AG04450 (cell line): ENCODE measurements at places on chromosomes 5 and 9.
A peak's percentile ranks its signal among the peaks of the same experiment; 100 is the strongest.

DNA sequence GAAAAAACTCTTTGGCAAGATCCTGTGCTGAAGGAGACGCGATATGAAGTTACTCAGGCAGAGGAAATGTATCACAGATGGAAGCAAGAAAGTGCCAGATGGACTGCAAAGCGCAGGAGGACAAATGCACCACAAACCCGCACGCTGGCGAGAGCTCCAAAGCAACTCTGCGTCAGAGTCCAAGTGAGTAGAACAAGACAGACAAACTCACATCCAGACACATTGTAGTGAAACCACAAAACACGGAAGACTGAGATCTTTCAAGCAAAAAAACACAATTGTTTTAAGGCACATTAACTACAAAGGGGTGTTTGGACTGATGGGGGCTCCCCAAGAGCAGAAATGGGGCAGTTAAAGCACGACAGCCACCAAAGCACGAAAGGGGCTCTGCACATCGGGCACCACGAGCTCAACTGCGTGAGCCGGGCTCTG lies 39.2 kb upstream of the NKD2 start:
- DNase-seq, result no peak

GRCh38 chr9:112505086-112505485 lies 18.5 kb downstream of the KIAA1958 start:
- no peak for DNase-seq

GRCh38 chr5:138336952-138337684 lies 948 bp upstream of the FAM53C start:
- DNase-seq, result peak; percentile 42

- DNase-seq, result no peak
Observed at GRCh38 chr5:51345106-51345505, 38.1 kb upstream of the ISL1 start.

DNA sequence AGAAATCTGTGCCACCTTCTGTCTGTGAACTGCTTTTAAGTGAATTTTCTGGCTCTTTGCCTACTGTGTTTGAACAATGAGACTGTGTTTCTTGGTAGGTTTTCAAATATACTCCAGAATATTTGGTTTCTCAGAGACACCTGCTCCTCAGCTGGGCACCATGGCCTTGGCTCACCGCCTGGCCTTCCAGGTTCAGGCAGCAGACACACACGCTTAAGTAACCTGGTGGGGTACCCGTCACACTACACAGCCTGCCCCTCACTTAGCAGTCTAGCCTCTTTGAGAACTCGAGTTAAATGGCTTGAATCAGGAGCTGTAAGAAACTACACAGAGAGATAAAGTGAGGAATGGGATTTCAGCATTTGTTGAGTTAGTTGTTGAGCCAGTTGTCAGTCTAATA lies 530.5 kb downstream of the MTRR start:
- DNase-seq, result no peak

- DNase-seq, result no peak
Observed at GRCh38 chr5:88827997-88828396, 55.0 kb downstream of the MEF2C start.

DNA sequence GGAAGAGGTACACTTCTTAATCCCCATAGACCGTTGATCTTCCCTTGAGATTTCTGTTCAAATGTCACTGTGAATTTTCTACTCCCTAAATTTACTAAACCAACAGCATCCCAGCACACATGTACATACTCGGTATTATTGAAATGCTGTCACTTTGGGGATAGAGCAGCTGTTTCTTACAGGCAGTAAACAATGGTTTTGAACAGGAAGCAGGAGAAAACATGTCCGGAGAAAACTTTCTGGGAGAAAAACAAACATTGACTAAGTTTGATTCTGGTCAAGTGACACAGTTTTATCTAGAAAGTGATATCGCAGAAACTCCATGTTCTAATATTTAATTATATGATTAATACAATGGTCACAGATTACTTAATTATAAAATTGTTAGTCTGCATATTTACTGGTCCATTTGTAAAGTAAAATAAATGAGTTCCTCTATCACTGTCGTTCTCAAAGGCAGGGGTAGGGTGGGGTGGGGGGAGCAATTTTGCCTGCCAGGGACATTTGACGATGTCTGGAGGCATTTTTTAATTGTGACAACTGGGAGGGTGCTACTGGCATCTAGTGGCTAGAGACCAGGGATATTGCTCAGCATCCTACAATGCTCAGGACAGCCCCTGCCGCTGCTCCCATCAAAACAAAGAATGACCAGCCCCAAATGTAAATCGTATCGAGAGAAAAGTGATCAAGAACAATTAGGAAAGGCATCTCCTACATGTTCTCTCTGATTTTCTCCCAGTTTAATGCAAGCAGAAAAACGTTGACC lies 12.2 kb downstream of the TAS2R1 start:
- DNase-seq, result no peak

GRCh38 chr9:35829764-35830096 lies 702 bp downstream of the TMEM8B start:
- DNase-seq, result no peak
